ENCODE measurements at places on chromosomes 1 and 21.

DNA sequence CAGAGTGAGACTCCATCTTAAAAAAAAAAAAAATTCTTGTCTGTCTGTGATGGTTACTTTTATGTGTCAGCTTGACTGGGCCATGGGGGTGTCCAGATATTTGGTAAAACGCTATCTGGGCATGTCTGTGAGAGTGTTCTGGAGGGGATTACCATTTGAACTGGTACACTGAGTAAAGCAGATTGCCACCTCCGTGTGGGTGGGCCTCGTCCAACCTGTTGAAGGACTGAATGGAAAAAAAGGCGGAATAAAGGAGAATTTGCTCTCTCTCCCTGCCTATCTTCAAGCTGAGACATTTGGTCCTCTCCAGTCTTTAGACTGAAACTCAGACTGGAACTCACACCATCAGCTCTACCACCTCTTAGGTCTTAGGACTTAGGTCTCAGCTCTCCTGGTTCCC lies 82.8 kb downstream of the MIS18A start:
- no peak for DNase-seq

- peak; percentile 51 for DNase-seq
Observed at GRCh38 chr1:3069491-3070308, 697 bp downstream of the PRDM16 start.

- DNase-seq, result no peak
Observed at GRCh38 chr1:2606881-2607621, 20.5 kb downstream of the PRXL2B start.

- DNase-seq, result no peak
Observed at GRCh38 chr1:111197598-111198284, 2.7 kb downstream of the DENND2D start.

- no peak for DNase-seq
Observed at GRCh38 chr1:230228236-230228897, 161.3 kb downstream of the GALNT2 start.

- peak; percentile 21 for DNase-seq
Observed at GRCh38 chr1:20530901-20531300, 21.5 kb upstream of the FAM43B start.

DNA sequence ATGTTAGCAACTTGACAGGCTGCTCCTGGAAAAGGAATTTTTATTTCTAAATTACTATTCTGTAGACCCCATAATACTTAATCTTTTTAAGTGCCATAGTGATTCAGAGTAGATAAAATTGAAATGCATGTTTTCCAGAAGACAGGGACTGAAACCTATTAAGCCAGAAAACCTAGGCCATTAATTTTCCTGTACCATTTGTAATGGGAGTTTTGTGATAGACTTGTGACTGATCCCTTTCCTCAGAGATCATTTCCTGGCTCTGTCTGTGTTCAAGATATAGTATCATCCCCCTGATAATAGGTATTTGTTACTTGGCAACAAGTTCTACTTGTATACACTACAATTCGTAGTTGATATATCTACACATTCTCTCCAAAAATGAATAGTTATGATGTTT lies 1609.8 kb downstream of the AMY1C start:
- no peak for DNase-seq

DNA sequence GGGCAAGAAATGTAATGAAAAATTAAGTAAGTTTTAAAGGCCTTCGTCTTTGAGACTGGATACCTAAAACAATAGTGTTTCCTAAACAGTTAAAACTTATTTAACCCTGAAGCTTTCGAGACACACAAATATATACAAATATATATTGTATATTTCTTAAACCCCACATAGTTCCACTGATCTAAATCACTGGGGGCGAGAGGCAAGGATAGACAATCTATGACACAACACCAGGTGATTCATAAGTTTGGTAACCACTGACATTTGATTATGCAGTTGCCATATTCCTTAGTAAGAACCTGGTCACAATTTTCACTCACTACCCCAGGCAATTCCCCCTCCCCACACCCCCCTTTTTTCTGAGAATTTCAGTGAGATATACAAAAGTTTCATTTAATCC lies 55.3 kb upstream of the BOLA1 start:
- DNase-seq, result no peak

- no peak for DNase-seq
Observed at GRCh38 chr1:67683766-67684525, 1.1 kb upstream of the GADD45A start.

DNA sequence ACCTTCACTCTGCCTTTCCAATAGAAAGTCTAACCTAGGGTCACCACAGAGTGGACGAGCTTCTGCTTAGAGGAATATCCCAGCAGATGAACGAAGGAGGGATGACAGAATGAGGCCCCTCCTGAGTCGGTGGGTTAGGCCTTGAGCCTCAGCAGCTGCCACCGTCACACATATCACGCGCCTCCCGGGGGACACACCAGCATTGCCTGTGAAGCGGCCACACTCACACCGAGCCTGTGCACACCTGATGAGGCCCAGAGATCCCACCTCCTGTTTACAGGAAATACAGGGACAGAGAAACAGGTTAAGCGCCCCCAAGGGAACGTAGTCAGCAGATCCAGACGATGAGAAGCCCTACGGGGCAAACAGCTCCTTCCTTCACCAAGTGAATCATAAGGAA lies 25.1 kb upstream of the LRRC47 start:
- no peak for DNase-seq

GRCh38 chr21:33811167-33812010 lies 104.2 kb downstream of the ATP5PO start:
- DNase-seq, result no peak

GRCh38 chr1:79124756-79125155 lies 118.2 kb upstream of the ADGRL4 start:
- no peak for DNase-seq

- DNase-seq, result no peak
Observed at GRCh38 chr21:16572032-16572431, 842.2 kb downstream of the USP25 start.

- DNase-seq, result no peak
Observed at GRCh38 chr21:42780617-42781016, 98.7 kb downstream of the WDR4 start.
